OCI-LY7 (cell line): ENCODE measurements at places on chromosomes 13 and 19. TPM values are rescaled to one million over a fixed set of nuclear protein-coding genes. Genes with fewer than 3 reads are reported as not detected.

FAM216B gene
- not detected in 2 replicates for total RNA-seq

ZNF432 gene
- not detected in 2 replicates for total RNA-seq

KLHL26 gene
- 7.9 and 8.9 TPM in 2 replicates for total RNA-seq

PRR20B gene
- total RNA-seq = not detected in 2 replicates

DLEU7 gene
- total RNA-seq = not detected in 2 replicates

VSTM1 gene
- not detected in 2 replicates for total RNA-seq

TMEM150B gene
- total RNA-seq = not detected in 2 replicates

SYNGR4 gene
- total RNA-seq = 1.0 and 1.2 TPM in 2 replicates

FPR1 gene
- total RNA-seq = not detected in 2 replicates

GIPR gene
- total RNA-seq = 23.3 and 24.6 TPM in 2 replicates

OVOL3 gene
- not detected in 2 replicates for total RNA-seq

ZNF563 gene
- 5.9 and 6.6 TPM in 2 replicates for total RNA-seq

CYP2S1 gene
- total RNA-seq = not detected in 2 replicates

FFAR2 gene
- not detected in 2 replicates for total RNA-seq

KLK1 gene
- total RNA-seq = 3.4 and 5.1 TPM in 2 replicates

NPHS1 gene
- total RNA-seq = not detected in 2 replicates

COX7A1 gene
- not detected in 2 replicates for total RNA-seq

KRTDAP gene
- total RNA-seq = not detected in 2 replicates

CKM gene
- total RNA-seq = not detected in 2 replicates

CABP5 gene
- total RNA-seq = not detected in 2 replicates

LHFPL6 gene
- 15.1 and 19.7 TPM in 2 replicates for total RNA-seq

C3 gene
- 0.74 TPM in 1 of 2 replicates, not detected in the other for total RNA-seq
